Stimulated activated CD8-positive, alpha-beta memory T cell treated with anti-CD3 and anti-CD28 coated beads, Interleukin-2, amount 100 ng/mL, for 48 hours (primary cell): ENCODE measurements at places on chromosomes 11 and 22.

DNA sequence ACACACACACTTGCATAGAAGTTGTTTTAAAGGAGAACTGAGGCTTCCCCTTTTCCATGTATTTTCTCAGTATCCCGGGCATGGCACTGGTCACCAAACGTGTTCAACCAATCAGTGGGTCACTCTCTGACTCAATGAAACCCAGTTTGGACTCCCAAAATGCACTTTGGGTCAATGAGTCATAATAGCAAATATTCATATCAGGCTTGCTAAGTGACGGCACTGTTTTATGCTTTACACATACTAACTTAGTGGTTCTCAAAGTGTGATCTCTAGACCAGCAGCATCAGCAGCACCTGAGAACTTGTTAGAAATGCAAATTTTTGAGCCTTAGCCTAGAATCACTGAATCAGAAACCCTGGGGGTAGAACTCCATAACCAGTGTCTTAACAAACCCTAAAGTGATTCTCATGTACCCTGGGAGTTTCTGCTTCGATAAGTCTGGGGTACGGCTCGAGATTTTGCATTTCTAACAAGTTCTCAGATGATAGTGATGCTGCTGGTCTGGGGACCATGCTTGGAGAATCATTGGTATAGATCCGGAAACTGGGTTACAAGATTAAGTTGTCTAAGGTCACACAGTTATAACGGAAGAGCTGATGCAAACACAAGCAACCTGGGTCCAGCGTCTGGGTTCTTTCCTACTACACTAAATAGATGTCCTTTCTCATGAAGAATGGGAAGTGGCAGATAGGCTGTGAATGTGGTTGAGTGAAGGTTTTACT, 35.6 kb downstream of the ETS1 start:
- DNase-seq = no peak

GRCh38 chr22:50687829-50688228, 15.2 kb downstream of the SHANK3 start:
- DNase-seq = no peak

GRCh38 chr22:46739094-46739870, 1.2 kb upstream of the CERK start:
- peak; percentile 45 for DNase-seq

DNA sequence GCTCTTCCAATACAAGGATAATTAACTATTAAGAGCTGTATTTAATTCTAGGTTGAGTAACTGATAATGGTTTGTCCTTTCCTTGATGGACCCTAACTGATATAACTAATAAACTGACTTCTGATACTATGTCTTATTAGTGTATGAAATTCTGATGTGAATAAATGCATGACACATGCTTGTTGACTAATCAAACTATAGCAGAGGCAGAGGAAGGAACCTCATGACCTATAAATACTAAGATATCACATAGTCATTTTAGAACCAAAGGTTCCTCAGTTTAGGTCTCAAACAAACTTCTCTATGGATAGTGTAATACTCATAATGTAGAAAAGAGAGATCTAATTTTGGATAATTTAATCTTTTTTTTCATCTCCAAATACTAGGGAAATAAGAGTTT, 4.8 kb upstream of the HBD start:
- no peak for DNase-seq

DNA sequence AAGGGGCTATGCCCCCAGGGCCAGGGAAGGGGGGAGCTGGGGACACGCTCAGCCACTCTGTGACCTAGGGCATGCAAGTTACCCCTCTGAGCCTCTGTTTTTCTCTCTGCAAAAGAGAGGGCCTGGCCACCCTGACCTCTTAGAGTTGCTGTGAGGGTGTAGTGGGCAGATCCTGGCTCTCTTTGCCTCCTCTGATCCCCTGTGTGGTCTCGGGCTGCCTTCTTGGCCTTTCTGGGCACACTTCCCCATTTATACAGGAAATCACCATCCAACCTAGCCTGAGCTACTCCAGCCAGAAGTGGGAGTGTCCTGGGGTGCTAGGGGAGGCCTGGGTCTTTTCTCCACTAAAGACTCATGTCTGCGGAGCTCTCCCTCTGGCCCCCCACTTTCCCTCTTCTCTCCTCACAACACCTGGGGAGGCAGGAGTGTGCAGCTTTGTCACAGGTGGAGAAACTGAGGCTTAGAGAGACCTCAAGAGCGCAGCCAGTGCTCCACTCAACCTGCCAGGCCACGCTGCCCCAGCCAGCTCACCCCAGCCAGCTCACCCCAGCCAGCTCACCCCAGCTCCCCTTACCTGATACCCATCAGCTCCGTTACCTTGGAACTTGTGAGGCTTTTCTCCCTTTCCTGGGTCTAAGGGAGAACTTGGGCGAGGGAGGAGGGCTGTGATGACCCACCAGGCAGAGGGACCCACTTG, 1.4 kb downstream of the AIFM3 start:
- DNase-seq = no peak
